ENCODE measurements at places on chromosomes 3 and 15. TPM values are rescaled to one million over a fixed set of nuclear protein-coding genes. Genes with fewer than 3 reads are reported as not detected.

Gene NR2E3
- total RNA-seq, result 0.09 TPM

Gene ZBBX
- total RNA-seq, result not detected

Gene TTC21A
- total RNA-seq, result 4.8 TPM

Gene BCHE
- total RNA-seq, result 10.4 TPM

Gene AHSG
- not detected for total RNA-seq

Gene ADAMTS17
- not detected for total RNA-seq

Gene ETFA
- 152 TPM for total RNA-seq

Gene KLHL40
- not detected for total RNA-seq

Gene AADACL2
- not detected for total RNA-seq

Gene ARNT2
- 1.3 TPM for total RNA-seq

Gene CIDEC
- not detected for total RNA-seq

Gene P2RY1
- total RNA-seq, result 2.5 TPM

Data from bronchial smooth muscle cell (primary cell).